ENCODE measurements at places on chromosomes 12 and 14.

- peak; percentile 38 for DNase-seq
Observed at GRCh38 chr12:64780132-64780530, 20.9 kb upstream of the GNS start.

DNA sequence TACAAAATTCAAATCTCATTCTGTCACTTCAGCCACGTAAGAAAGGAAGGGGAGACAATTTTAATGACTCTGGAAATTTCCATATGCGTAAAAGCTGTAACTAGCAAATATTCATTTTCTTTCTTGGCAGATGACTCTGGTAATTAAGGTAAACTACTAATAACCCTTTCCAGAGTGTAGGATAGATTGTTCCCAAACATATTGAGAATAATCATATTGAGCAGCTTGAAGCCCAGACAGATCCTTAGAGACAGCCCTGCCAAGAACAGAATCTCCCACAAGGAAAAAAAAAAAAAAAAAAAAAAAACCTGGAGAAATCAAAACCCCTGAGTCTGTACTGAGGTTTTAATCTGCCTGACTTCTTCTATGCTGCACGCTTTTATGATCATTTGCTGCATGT lies 163.6 kb upstream of the TMPO start:
- DNase-seq: no peak

GRCh38 chr14:89399157-89399556 lies 17.9 kb downstream of the FOXN3 start:
- no peak for DNase-seq

DNA sequence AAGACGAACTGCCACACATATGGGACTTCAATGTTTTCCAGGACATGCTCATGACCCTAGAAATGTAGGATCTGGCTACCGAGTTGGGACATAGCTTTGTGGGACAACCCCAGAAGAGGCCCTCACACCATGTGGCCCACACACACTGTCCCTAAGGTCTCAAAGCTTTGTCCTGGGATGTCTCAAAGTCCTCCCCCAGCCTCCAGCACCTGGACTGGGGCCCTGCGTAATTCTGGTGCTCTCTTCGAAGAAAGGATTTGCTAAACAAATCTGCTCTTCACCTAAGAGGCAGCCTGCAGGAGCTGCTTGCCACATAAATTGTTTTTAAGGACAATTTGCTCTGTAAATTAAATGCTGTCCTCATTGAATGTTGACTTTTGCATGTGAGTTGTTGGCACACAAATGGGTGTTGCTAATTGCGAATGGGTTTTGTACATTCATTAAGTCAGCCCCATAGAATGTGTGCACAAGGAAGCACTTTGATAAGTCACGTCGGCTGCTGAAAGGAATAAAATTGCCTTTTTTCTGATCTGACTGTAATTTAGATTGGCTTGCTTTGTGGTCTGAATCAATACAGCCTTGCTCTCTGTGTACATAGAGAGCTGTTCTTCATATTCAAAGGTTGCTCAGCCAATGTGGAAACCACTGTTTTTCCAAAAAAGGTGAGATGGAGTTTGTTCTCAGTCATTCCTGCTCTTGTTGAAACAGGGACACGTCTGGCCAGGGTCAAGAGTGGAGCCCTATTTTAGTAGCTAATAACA lies 161.6 kb upstream of the PWP1 start:
- DNase-seq: no peak

GRCh38 chr12:124700810-124701592 lies 133.6 kb upstream of the NCOR2 start:
- DNase-seq: no peak

GRCh38 chr12:50665609-50666008 lies 98.3 kb upstream of the ATF1 start:
- DNase-seq: no peak

GRCh38 chr12:111840807-111841206 lies 1.2 kb upstream of the MAPKAPK5 start:
- no peak for DNase-seq

DNA sequence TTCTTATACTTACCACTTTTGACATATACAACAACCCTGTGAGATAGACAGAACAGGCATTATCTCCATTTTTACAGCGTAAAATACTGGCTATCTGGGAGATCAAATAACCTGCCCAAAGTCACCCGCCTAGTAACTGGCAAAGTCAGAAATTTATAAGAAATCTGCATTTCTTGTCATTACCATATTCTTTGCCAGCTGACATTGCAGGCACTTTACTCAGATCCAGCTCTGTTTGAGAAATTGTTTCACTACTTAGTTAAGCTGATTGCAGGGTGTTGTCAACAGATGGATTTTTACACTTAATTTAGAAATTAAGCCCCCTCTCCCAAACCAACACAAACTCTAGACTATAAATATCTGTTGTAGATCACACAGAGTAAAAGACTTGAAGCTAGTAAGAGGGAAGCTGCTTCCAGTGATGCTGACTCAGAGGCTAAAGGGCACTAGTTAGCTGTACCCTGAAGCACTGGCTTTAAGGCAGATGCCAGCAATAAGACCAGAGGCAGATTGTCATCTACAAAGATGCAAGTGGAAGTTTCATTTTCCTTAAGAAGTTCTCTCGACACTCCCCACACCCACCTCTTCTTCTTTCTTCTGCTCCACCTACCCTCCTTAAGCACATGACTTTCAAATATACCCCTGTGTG lies 153.1 kb downstream of the ANO6 start:
- DNase-seq: no peak

DNA sequence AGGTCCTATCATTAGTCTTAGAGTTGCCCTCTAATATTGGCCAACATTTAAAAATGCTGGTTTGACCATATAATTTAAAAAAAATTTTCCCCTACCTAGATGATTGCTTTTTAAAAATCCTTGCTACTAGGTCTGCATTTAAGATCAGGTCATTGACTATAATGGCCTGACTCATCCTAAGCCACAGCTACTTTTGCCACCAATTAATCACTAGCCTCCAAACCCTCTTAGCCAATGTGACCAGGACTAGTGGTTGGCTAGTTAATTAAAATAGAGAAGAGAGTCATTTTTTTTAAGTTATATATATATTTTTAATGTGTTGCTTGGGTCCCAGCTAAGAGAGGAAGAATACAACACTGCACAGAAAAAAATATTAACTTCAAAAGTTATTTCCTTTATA lies 57.5 kb downstream of the SOS2 start:
- no peak for DNase-seq

Measured in LNCaP clone FGC (cell line).